Activated naive CD8-positive, alpha-beta T cell treated with anti-CD3 and anti-CD28 coated beads, Interleukin-2, amount 10 ng/mL, durations not matched to agents 7 days and 5 days (primary cell): ENCODE measurements at places on chromosomes 7 and 10. TPM values are rescaled to one million over a fixed set of nuclear protein-coding genes. Genes with fewer than 3 reads are reported as not detected.

DEPP1 gene
- total RNA-seq: 0.23 TPM

RBM48 gene
- total RNA-seq: 24.2 TPM

GPER1 gene
- 0.26 TPM for total RNA-seq

ACHE gene
- 0.34 TPM for total RNA-seq

TMEM229A gene
- total RNA-seq: not detected

FBXL13 gene
- 1.4 TPM for total RNA-seq

MOGAT3 gene
- not detected for total RNA-seq

TBX20 gene
- not detected for total RNA-seq

DNA sequence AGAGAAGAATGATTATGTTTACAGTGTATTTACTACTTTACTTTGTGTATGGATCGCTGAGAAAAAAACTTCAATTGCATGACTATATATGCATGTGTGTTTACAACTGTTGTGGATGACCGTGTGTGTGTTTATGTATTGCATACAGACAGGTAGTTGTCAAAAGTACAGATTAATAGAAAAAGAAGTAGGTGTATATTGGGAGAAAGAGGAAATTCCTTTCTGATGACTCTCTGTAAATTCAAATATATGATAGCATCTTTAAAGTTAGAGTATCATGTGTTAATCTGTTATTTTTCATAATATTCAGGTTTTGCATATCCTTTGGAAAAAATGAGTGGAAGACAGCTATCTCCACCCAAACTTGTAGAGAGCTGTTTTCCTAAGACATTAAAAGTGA is 160.4 kb upstream of the AGR3 start:
- H3K4me3 ChIP-seq: no peak overlapping the region
- no peak overlapping the region for H3K27ac ChIP-seq
- no peak for DNase-seq
- H3K27me3 ChIP-seq: peaks cover 6% of the 10 kb centered on the region
- peaks cover 15% of the 10 kb centered on the region for H3K36me3 ChIP-seq
- H3K4me1 ChIP-seq: peaks cover 39% of the 10 kb centered on the region

DNA sequence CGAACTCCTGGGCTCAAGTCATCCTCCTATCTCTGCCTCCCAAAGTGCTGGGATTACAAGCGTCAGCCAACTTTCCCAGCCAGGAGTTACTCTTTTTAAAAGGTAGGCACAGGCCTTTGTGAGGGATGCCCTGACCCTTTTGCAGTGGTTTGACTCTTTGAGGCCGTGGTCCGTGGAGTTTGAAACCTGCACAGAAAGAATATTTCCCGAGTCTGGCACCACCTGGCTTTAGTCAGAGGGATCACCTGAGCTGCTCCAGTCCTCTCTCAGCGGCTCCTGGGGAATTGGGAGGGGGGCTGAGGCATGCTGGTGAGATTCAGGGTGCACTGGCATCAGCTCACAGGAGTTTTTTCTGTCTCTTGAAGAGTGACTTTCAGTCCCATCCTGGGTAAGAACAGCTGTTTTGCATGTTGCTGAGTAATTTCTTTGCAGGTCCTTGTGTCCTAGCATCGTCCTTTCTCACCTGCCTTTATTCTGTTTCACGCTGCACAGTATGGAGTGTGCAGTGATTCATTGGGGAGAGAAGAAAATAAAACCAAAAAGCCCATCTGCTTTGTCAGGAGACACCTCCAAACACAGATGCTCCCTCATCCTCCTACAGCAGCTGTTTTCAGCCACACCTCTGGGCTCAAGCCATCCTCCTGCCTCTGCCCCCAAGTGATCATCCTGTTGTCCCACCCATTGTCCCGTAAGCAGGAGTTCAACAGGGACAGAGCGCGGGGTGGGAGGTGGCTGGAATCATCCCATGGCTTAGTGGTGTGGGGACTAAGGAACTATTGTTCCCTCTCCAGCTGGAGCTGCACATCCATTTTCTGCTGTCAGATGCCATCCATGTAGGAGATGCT is 284.7 kb downstream of the CAMK1D start:
- no peaks in the 10 kb centered on the region for H3K36me3 ChIP-seq
- H3K4me3 ChIP-seq: no peak overlapping the region
- no peak overlapping the region for H3K27ac ChIP-seq

GRCh38 chr7:1637155-1637554 is 32.9 kb upstream of the ELFN1 start:
- H3K4me1 ChIP-seq: no peaks in the 10 kb centered on the region
- H3K27ac ChIP-seq: no peak overlapping the region
- no peaks in the 10 kb centered on the region for H3K27me3 ChIP-seq
- no peak for DNase-seq
- H3K4me3 ChIP-seq: no peak overlapping the region
- peaks cover 3% of the 10 kb centered on the region for H3K36me3 ChIP-seq

DNA sequence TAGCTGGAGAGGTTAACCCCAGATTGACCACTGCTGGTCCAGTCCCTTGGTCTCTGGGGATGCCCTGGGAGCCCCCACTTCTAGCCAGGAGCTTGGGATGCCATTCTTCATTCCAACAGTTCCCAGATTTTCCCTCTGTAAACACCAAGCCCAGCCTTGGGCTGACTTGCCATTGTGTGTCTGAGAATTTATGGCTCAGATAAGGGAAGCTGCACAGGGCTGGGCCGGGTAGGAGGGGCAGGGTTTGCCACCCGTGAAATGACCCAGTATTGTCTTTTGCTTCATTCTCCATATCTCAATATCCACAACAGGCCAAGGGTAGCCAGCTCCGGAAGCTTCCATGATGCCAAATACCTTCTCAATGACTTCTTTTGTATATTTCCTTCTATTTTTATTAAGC is 32.1 kb downstream of the AFAP1L2 start:
- DNase-seq: no peak
- H3K4me3 ChIP-seq: no peak overlapping the region
- no peak overlapping the region for H3K27ac ChIP-seq
- peaks cover 4% of the 10 kb centered on the region for H3K4me1 ChIP-seq
- peaks cover 6% of the 10 kb centered on the region for H3K27me3 ChIP-seq
- no peaks in the 10 kb centered on the region for H3K36me3 ChIP-seq

DNA sequence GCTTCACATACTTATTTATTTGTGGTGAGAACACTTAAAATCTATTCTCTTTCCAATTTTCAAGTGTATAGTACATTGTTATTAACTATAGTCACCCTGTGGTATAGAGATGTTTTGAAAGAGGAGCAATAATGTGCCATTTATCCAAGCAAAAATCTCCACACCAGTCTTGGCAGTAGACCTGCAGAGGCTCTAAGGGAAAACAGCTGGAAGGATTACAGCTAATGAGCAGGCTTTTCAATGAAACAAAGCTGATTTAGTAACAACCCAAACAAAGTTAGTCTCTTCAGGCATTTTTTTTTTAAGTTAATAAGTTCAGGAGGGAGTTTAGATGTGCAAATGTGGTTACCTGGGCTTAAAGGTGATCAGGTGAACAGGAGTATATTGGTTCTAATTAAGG is 101.9 kb downstream of the EVX1 start:
- H3K27ac ChIP-seq: no peak overlapping the region
- no peak overlapping the region for H3K4me3 ChIP-seq
- H3K36me3 ChIP-seq: no peaks in the 10 kb centered on the region

DNA sequence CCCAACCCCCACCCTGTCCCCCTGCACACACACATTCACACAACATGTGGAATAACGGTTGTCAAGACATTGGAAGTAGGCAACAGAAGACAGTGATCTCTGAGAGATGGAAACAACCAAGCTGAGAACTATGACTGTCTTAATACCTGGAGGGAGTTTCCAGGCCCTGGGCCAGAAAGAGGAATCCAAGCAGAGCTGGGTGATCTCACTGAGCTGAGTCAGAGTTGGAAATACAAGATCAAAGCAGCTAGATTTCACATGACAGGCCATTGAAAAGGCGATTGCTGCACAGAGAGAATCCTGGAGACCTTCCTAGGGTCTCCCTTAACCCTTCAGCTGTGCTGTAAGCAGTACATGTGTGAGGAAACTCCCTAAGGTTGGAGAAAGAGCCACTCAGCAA is 165.8 kb upstream of the PRSS1 start:
- H3K4me3 ChIP-seq: no peak overlapping the region
- H3K36me3 ChIP-seq: peaks cover 1% of the 10 kb centered on the region
- no peaks in the 10 kb centered on the region for H3K27me3 ChIP-seq
- peaks cover 37% of the 10 kb centered on the region for H3K4me1 ChIP-seq
- no peak overlapping the region for H3K27ac ChIP-seq
- DNase-seq: no peak

GRCh38 chr7:31705377-31705776 is 18.4 kb downstream of the PPP1R17 start:
- H3K36me3 ChIP-seq: no peaks in the 10 kb centered on the region
- no peak for DNase-seq
- no peak overlapping the region for H3K4me3 ChIP-seq
- no peaks in the 10 kb centered on the region for H3K27me3 ChIP-seq
- H3K4me1 ChIP-seq: no peaks in the 10 kb centered on the region

DNA sequence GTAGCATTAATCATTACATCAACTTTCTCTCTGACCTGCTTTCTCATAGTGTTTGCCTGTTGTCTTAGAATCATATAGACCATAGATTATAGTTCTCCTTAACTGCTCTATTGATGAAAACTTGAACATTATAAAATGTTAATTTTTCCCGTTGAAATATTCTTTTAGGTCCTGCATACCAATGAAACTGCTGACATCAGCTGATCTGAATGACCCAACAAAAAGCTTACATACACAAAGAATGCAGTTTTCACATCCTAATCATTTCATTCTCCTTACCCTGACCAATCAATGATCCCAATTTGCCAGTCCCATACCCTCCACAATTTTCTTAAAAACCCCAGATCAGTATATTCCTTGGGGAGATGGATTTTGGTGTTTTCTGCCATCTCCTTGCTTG is 302.9 kb upstream of the MBL2 start:
- no peak for DNase-seq
- no peak overlapping the region for H3K27ac ChIP-seq
- no peaks in the 10 kb centered on the region for H3K27me3 ChIP-seq
- no peaks in the 10 kb centered on the region for H3K4me1 ChIP-seq
- no peaks in the 10 kb centered on the region for H3K36me3 ChIP-seq

- H3K4me1 ChIP-seq: peaks cover 22% of the 10 kb centered on the region
- peak overlapping the region; percentile 87 for H3K27ac ChIP-seq
Observed at GRCh38 chr10:16787361-16787791, 29.8 kb downstream of the RSU1 start.

DNA sequence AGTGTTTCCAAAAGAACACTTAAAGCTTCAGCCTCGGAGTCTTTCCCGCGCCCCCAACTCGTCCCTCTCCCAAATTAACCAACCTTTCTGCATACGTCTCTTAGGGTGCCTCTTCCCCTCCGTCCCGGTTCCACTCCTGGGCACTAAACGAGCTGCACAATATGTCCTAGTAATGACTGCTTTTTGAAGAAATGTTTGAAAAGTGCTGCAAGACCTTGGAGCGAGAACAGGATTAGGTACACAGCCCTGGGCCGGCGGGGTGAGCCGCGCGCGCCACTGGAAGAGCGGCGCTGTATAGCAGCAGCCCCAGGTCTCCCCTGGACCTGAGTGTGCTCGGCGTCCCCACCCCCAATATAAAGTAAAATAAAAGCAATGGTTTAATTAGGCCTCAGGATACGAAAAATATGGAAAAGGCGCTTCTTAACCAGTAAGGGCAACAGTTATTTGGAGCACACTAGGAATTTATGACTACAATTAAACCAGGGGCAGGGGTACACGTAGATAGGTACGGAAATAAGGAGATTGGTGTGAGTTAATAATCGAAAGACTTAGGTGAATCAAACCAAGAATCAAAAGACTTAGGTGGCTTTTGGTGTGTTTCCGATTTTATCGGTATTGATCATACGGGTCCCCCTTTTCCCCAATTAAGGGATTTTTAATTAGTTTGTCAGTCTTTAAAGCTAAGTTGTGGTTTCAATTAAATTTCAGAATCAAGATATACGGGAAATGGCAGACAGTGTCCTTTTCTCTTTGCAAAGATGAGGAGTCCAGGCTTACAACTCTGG is 1.9 kb downstream of the TET1 start:
- H3K27ac ChIP-seq: no peak overlapping the region
- peak overlapping the region; percentile 70 for H3K4me3 ChIP-seq
- H3K36me3 ChIP-seq: no peaks in the 10 kb centered on the region
- no peak for DNase-seq

DNA sequence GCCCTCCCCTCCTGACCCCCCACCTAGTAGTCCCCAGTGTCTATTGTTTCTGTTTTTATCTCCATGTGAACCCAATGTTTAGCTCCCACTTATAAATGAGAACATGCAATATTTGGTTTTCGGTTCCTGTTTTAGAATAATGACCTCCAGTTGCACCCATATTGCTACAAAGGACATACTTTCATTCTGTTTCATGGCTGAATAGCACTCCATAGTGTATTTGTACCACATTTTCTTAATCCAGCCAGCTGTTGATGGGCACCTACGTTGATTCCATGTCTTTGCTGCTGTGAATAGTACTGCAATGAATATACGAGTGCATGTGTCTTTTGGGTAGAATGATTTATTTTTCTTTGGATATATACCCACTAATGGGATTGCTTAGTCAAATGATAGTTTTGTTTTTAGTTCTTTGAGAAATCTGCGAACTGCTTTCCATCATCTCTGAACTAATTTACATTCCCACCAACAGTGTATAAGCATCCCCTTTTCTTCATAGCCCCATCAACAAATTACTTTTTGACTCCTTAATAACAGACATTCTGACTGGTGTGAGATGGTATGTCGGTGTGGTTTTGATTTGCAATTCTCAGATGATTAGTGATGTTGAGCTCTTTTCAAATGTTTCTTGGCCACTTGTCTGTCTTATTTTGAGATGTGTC is 128.4 kb upstream of the PHYHIPL start:
- no peak for DNase-seq
- H3K4me1 ChIP-seq: no peaks in the 10 kb centered on the region
- H3K36me3 ChIP-seq: no peaks in the 10 kb centered on the region
- no peaks in the 10 kb centered on the region for H3K27me3 ChIP-seq
- H3K4me3 ChIP-seq: no peak overlapping the region

DNA sequence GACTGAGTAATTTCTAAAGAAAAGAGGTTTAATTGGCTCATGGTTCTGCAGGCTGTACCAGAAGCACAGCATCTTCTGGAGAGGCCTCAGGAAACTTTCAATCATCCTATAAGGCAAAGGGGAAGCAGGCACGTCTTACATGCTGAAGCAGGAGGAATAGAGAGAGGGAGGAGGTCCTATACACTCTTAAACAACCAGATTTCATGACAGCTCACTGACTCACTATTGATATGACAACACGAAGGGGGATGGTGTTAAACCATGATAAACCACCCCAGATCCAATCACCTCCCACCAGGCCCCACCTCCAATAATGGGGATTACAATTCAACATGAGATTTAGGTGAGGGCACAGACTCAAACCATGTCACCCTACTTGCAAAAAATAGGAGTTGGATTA is 201.5 kb downstream of the CDK14 start:
- DNase-seq: no peak
- no peaks in the 10 kb centered on the region for H3K36me3 ChIP-seq
- no peak overlapping the region for H3K4me3 ChIP-seq
- no peaks in the 10 kb centered on the region for H3K4me1 ChIP-seq
- no peaks in the 10 kb centered on the region for H3K27me3 ChIP-seq

DNA sequence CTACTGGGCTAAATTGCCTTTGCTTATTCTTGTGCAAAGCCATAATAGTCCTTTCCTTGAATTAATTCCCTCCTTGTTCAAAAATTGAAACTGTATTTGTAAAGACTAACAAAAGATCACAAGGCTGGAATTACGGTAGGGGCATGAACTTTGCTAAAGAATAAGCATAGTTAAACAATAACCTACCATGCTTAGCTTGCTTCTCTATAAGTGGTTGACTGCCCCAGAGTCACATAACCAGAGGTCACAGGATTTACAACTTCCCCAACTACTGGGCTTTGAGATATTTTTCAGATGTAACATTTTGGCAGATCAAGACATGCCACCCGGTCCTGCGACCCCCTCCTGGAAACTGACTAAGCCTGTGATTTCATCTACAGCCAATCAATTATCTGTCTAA is 181.4 kb downstream of the GPAM start:
- no peaks in the 10 kb centered on the region for H3K4me1 ChIP-seq
- no peaks in the 10 kb centered on the region for H3K36me3 ChIP-seq
- no peaks in the 10 kb centered on the region for H3K27me3 ChIP-seq
- no peak overlapping the region for H3K4me3 ChIP-seq
- no peak overlapping the region for H3K27ac ChIP-seq
- DNase-seq: no peak
